ENCODE measurements at places on chromosomes 2 and 18. TPM values are rescaled to one million over a fixed set of nuclear protein-coding genes. Genes with fewer than 3 reads are reported as not detected.

DNA sequence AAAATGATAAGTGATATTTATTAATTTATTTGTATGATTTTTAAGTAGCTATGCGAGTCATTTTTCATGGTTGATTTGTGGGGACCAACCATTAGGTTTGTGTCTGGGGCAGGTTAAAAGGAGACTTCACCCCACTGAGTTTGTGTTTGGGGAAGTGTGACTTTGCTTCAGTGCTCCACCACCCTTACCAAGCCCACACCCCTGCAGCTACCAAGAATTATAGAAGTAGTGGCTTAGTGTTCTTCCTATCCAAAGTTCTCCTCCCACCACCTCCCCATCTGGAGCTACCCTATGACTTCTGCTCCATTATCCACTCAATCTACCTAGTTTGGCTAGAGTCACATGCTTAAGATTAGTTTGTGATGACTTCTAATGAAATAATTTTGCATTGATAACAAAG, 182.1 kb upstream of the ZEB2 start:
- no peak for DNase-seq

GRCh38 chr2:979069-979928, 28.6 kb downstream of the SNTG2 start:
- DNase-seq: no peak

DNA sequence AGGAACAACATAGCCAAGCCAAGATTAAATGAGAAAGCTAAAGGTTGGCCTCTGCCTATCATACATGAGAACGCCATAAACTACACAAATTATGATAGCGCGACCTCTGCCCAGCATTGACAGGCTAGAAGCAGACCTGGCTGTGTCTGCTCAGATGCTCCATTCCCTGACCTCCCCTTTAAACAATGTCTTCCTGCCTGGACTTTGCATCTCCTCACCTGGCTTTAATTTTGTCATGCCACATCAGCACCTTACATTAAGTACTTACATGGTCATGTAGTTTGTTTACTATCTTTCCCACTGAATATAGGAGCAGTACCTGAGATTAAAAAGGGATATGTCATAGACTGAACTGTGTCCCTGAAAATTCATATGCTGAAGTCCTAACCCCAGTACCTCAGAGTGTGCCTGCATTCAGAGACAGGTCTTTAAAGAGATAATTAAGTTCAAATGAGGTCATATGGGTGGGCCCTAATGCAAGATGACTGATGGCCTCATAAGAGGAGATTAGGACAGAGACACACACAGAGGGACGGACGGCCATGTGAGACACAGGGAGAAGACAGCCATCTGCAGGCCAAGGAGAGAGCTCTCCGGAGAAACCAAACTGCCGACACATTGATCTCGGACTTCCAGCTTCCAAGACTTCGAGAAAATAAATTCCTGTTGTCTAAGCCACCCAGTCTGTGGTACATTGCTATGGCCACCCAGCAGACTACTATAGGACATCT, 103.7 kb downstream of the BIN1 start:
- DNase-seq: no peak

DNA sequence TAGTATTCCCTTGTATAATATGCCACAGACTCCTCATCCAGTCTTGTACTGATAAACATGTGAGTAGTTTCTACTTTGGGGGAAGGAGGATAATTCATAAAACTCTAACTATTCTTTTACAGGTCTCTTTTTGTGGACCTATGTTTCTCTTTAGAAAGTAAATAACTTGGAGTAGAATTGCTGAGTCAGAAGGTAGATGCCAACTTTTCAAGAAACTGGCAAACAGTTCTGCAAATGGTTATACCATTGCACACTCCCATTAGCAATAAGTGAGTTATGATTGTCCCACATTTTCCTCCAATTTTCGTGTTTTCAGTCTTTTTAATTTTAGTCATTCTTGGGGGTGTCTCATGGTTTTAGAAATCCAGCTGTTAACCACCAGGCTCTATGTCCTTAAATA, 477.2 kb upstream of the LRRTM4 start:
- no peak for DNase-seq

DNA sequence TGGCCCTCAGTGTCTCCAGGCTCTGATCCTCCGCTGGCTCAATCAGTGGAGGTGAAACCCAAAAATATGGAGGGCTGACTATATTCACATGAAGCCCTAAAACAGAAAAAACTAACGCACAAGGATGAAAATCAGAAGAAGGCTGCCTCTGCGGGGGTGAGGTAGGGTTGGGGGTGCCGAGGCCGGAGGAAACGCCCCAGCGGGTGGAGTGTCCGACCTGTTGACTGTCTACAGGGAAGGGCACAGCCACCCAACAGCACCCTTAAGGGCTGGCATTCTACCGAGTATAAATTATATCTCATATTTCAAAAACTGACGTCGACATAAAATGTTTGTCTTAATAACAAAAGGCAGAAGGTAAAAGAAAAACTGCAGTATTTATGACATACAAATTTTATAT, 223.5 kb downstream of the HDAC4 start:
- peak; percentile 28 for DNase-seq

GRCh38 chr2:5473635-5474034, 218.5 kb upstream of the SOX11 start:
- no peak for DNase-seq

- no peak for DNase-seq
Observed at GRCh38 chr18:7889515-7889914, 322.4 kb downstream of the PTPRM start.

DDX18 gene
- 46.1 TPM for total RNA-seq

GRCh38 chr2:205696331-205696926, 14.1 kb downstream of the NRP2 start:
- no peak for DNase-seq

DNA sequence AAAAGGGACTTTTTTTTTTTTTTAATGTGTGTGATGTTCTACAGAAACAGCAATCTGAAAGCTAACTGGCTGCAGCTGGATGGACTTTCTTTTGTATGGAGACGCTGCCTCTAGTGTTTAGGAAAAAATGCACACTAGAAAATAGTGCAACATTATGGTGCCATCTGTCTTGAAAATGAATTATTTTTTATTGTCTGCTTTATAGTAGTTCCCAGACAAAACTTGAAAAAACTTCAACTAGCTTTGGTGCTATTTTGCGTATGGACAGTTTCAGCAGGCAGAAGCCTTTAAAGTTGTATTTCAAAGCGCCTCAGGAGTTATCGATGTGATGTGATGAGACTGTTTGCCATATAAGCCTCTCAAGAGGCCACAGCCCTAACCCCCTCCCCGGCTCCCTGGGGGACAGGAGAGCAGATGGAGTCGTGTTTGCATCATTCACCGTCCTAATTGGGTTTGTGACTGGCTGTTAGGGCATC, 86.9 kb downstream of the LTBP1 start:
- no peak for DNase-seq

DNA sequence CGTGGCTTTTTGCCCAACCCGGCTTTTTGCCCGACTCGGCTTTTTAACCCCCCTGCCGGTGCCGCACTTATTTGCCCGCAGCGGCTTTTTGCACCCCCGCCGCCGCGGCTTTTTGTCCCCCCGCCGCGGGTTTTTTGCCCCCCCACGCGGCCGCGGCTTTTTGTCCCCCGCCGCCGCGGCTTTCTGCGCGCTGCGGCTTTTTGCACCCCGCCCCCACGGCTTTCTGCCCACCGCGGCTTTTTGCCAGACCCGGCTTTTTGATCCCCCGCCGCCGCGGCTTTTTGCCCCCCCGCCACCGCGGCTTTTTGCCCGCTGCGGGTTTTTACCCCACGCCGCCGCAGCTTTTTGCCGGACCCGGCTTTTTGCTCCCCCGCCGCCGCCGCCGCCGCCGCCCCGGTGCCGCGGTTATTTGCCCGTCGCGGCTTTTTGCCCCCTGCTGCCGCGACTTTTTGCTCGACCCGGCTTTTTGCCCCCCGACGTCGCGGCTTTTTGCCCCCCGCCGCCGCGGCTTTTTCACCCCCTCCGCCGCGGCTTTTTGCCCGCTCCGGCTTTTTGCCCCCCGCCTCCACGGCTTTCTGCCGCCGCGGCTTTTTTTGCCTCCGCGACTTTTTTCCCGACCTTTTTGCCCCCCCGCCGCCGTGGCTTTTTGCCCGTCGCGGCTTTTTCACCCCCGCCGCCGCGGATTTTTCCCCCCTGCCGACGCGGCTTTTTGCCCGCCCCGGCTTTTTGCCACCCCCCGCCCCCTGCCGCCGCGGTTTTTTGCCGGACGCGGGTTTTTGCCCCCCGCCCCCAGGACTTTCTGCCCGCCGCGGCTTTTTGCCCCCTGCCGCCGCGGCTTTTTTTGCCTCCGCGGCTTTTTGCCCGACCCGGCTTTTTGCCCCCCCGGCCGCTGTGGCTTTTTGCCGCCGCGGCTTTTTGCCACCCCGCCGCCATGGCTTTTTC, 2786.5 kb downstream of the RPIA start:
- DNase-seq: peak; percentile 52

GRCh38 chr2:108911807-108912628, 77.0 kb downstream of the EDAR start:
- peak; percentile 14 for DNase-seq

- no peak for DNase-seq
Observed at GRCh38 chr2:18384242-18384641, 176.2 kb downstream of the RDH14 start.

GRCh38 chr2:121045245-121045644, 239.8 kb downstream of the TFCP2L1 start:
- no peak for DNase-seq

DNA sequence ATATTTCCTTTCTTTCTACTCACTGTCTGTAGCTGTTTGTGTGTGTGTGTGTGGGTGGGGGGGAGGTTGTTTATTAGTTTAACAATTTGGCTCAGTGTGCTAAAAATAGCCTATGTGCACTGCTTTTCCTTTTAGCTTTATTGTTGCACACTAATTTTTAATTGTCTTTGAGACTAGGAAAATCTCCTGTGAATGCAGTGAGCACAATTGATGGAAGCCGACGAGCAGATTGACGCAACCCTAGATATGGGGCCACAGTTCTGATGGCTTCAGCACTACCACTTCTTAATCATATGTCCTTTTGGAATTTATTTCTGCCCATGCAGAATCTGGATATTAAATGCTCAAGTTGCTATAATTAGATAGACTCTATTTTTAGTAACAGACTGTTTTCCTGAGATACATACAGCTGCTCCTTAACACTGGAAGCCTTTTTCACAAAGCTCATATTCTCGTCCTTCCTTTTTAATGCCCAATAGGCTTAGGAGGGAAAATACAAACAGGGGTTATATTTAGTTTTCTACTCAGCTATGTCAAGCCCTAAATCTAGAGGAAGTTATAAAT, 109.1 kb downstream of the IRS1 start:
- no peak for DNase-seq
